Activated naive CD8-positive, alpha-beta T cell treated with anti-CD3 and anti-CD28 coated beads, Interleukin-2, amount 50 U/mL, for 24 hours (primary cell): ENCODE measurements at places on chromosomes 2 and 18.
A peak's percentile ranks its signal among the peaks of the same experiment; 100 is the strongest.

- no peak for DNase-seq
These were observed 31.2 kb downstream of the PTH2R start for GRCh38 chr2:208437755-208438154.

- DNase-seq = no peak
These were observed 8.3 kb downstream of the CEBPZ start for GRCh38 chr2:37223131-37223530.

DNA sequence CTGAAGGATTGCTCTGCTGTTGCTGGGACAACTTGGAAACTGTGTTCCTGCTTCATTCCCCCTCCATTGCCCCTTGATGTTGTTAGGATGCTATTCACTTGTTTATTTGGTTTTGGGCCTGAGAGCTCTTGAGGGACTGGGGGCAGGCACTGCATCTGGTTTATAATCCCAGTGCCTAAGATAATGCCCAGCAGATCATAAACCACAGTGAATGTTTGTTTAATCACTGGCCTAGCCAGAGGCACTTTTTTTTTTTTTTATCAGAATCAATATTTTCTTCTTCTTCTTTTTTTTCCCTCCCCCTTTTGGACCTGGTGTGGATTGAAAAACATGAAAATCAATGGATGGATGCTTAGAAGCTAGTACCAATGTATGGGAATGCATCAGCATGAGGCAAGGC is 38.1 kb downstream of the KCNS3 start:
- no peak for DNase-seq

DNA sequence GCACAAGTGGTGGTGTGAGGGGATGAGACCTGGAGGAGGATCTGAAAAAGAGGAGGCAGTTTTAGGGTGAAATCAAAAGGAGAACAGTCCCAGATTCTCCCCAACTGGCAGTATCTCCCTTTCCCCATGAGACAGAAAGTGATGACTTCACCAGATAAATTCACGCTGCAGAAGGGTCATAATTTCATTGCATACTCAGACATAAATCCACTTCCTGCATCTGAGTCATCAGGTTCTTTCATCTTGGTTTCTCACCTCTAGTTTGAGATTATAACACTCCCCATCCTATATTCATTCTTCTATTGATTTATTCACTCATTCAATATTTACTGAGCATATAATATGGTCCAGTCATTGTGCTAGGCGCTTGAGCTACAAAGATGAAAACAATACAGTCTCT is 64.7 kb downstream of the CCDC148 start:
- no peak for DNase-seq

- no peak for DNase-seq
These were observed 30.1 kb downstream of the BUB1 start for GRCh38 chr2:110647777-110648176.

GRCh38 chr2:122105877-122106206 is 350.4 kb downstream of the TSN start:
- no peak for DNase-seq

DNA sequence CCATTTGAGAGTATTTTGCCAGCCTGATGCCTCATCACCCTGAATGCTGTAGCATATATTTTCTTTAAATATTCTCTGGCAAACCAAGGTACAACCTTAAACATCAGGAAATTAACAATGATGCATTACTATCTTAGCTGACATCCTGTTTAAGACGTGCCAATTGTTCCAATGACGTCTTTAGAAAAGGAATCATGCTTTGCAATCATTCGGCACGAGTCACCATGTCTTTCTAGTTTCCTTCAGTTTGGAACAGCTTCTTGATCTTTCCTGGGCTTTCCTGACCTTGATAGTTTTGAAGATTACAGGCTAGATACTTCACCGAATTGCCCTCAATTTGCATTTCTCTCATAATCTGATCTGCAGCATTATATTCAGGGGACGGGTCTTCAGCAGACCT is 88.2 kb upstream of the GLI2 start:
- no peak for DNase-seq

GRCh38 chr2:156476021-156476849 is 40.1 kb downstream of the GPD2 start:
- no peak for DNase-seq

GRCh38 chr2:73266061-73266901 is 18.0 kb downstream of the FBXO41 start:
- no peak for DNase-seq

GRCh38 chr2:196266855-196267254 is 95.5 kb upstream of the STK17B start:
- no peak for DNase-seq

DNA sequence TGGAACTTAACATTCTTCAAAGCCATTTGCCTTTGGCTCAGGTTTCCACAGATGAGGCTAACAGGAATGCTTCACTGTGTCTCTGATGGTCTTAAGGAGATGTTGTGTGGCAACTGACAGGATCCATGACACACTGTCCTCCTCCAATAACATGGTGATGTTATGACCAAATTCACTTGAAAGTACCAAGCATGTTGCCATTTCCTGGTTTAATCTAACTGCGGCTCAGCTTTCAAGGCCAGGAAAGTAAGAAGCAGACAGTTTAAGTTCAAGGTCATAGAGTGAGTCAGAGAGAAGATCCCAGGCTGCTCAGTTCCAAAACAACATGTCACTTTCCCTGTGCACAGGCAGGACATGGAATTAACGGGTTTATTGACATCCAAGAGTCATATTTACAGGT is 513.6 kb downstream of the STK39 start:
- DNase-seq = no peak

- DNase-seq = no peak
These were observed 28.7 kb upstream of the GALNT14 start for GRCh38 chr2:31166925-31167324.

DNA sequence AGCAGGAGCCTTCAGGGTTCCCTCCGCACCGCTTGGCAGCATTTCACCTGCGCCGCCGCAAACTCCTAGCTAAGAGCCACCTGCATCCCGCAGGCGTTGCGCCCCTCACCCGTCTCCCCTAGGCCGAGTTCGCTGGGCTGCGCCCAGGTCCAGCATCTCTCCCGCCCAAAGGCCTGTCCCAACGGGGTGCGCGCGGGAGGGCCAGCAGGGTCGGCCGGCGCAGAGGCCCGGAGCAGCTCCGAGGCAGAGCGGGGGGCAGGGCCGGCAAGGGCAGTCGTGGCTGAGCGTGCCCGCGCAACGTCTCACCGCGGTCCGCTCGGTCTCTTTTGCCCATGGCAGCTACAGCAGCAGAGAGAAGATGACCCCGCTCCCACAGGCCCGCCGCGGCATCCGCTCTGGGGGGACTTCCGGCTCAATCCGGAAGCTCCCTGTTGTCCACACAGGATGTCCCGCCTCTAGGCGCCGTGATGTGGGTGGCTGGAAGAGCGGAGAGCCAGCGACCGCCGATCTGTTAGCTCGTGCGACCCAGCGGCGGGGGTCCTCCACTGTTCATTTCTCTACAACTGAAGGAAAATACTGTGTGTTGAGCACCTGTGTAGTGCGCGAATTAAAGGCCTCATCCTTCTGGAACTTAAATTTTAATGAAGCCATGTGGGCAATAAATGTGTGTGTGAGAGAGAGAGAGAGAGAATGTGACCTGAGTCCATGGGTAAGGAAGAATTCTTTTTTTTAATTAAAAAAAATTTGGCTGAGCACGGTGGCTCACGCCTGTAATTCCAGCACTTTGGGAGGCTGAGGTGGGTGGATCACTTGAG is at the start of gene ERCC3:
TSS of gene ERCC3 (minus strand) at position 397 of the 815 bp plus-strand sequence. CDS start at position 334, 63 bp downstream.
- DNase-seq = peak; percentile 89

DNA sequence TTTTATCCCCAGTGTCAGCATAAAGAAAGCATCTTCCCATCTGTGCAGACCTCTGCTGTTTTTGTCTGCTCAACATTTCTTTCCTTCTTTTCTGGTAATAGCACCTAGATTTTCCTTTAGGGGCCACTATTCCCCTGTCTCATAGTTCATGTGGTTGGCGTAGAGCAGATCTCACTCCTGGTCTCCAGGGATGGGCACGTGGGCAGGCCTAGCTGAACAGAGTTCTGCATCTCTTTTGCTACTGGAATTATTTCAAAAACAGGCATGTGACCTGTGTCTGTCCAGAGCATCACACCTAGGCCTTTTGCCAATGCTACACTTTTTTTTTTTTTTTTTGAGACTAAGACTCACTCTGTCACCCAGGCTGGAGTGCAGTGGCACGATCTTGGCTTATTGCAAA is 17.7 kb upstream of the ICOS start:
- DNase-seq = no peak

- no peak for DNase-seq
These were observed 16.6 kb upstream of the HK2 start for GRCh38 chr2:74817304-74817675.

DNA sequence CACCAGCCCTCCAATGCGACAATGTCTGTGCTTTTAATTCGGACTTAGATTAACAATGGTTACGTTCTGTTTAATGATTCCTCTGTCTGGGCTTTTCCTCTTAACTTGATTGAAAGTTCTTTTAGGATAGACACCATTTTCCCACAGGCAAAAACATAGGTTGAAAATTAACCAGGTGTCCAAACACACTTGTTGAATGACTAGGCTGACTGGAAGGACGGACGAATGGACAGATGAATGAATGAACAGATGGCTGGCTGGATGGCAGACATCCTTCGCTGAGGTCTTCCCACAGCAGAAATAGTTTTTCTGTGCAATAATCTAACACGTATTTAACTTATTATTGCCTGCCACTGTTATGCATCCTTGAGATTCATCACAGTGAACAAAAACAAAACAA is 298.8 kb downstream of the SRBD1 start:
- DNase-seq = no peak

DNA sequence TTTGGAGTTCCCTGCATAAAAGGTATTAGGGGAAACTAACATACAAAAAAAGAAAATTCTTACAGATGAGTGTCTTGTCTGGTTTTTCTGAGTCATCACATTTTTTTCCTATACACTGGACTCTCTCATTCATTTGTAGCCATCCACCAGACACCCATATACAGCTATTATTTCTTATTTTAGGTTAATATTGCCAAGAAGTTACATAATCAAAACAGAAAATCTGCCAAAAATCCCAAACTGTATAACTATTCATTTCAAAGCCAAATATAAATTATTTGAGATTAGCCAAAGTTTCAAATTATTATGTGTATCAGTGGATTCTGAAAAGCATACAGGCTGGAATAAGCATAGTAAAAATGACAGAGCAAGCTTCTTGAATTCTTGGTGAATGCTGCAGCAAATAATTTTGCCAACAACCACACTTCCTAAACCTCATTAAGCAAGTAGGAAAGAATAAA is 191.2 kb downstream of the NCKAP5 start:
- DNase-seq = no peak

GRCh38 chr2:20962939-20963557 is 80.8 kb downstream of the APOB start:
- DNase-seq = peak; percentile 72

- no peak for DNase-seq
These were observed 72.4 kb downstream of the ID2 start for GRCh38 chr2:8754106-8754776.
